ENCODE measurements at places on chromosomes 3 and 15. TPM values are rescaled to one million over a fixed set of nuclear protein-coding genes. Genes with fewer than 3 reads are reported as not detected.

Gene PATL2
- 8.8 TPM for total RNA-seq

Gene SH2D7
- total RNA-seq = not detected

Gene ROPN1
- total RNA-seq = not detected

Gene FOXB1
- total RNA-seq = not detected

Gene LRRC31
- total RNA-seq = not detected

Gene OXNAD1
- total RNA-seq = 22.0 TPM

Gene MFGE8
- total RNA-seq = 70.4 TPM

Gene GTF2E1
- total RNA-seq = 40.8 TPM

Gene MEIS2
- total RNA-seq = 31.0 TPM

Gene ATP10A
- total RNA-seq = 0.06 TPM

Gene KNG1
- not detected for total RNA-seq

GRCh38 chr15:96409215-96410138, 79.0 kb downstream of the NR2F2 start:
- no peak for DNase-seq

DNA sequence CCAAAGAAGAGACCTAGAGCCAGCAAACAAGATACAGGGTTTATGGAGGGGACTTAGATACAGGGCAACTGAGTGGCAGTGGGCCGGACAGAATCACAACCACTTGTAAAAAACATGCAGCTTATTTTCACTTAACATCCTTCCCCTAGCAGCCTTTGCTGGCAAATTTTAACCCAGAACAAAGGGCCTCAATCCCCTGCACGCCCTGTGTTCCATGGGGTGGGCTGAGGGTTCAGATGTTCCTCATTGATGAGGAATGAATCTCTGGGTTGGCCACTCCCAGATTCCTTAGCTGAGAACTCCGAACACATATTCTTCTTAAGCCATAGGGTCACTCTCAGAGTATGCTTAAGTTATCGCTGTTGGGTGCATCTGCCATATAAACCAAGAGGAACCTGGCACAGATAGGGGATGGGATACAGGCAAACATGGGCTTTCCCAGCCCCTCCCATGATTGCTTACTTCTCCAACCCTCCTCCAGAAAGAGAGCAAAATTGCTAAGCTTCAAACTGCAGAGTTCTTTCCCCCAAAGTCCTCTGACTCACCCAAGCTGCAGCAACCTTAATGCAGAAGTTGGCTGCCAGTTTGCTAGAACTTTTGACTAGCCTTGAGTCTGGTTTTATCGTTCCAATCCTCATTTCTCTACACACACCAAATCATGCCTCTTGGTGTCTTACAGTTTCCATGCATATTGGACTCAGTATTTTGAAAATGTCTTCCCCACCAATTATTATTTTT, 146.9 kb downstream of the CD47 start:
- DNase-seq = no peak

GRCh38 chr3:122094125-122094524, 39.0 kb downstream of the CD86 start:
- DNase-seq = no peak

DNA sequence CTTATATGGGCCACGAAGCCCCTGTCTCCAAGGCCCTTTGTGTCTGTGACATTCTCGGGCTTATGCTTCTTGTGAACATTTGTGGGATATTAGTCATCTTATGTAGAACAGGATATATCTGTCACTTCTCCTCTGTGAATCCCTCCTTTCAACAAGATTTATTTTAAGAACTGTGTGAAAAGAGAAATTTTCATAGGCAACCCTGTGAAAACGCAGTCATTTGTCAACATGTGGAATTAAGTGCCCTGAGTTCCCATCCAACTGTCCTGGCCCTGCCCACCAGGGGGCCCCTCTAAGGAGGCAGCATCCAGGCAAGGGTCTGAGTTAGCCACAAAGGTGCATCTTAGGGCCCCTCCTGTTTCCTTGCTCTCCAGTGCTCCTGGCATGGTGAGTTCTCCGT, 76.8 kb upstream of the CHRNA7 start:
- DNase-seq = no peak

GRCh38 chr15:31163769-31164572, 62.4 kb upstream of the TRPM1 start:
- DNase-seq = no peak

GRCh38 chr15:74790080-74790916, 8.4 kb downstream of the CSK start:
- DNase-seq = peak; percentile 75

DNA sequence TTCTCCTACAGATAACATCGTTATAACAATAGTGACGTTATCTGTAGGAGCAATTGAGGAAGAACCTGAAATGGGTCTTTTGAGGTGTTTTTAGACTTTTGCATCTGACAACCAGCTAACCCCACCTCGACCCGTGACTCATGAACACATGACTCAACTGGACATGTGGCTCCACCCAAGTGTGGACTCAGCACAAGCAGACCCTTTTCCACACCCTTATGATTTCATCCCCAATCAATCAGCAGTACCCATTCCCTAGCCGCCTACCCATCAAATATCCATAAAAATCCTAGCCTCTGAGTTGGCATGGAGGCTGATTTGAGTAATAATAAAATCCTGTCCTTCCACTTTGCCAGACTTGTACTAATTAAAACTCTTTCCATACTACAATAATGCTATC, 255.4 kb downstream of the ARPP21 start:
- no peak for DNase-seq

DNA sequence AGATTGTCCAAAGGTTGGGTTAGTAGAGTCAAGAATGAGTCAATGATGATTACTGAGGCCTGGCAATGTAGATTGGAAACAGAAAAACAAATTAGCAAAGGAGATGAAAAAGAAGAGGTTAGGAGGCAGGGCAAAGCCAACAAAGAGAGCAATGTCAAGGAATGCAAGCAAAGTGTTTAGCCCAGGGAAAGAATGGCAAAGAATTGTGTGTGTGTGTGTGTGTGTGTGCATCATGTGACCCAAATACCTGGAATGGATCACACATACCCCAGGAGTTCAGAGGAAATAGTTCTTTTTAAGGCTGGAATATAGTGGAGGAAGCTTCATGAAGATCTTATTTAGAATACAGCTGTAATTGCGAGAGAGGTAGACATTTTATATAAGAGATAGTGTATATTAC, 831.7 kb upstream of the ARPP21 start:
- DNase-seq = no peak

DNA sequence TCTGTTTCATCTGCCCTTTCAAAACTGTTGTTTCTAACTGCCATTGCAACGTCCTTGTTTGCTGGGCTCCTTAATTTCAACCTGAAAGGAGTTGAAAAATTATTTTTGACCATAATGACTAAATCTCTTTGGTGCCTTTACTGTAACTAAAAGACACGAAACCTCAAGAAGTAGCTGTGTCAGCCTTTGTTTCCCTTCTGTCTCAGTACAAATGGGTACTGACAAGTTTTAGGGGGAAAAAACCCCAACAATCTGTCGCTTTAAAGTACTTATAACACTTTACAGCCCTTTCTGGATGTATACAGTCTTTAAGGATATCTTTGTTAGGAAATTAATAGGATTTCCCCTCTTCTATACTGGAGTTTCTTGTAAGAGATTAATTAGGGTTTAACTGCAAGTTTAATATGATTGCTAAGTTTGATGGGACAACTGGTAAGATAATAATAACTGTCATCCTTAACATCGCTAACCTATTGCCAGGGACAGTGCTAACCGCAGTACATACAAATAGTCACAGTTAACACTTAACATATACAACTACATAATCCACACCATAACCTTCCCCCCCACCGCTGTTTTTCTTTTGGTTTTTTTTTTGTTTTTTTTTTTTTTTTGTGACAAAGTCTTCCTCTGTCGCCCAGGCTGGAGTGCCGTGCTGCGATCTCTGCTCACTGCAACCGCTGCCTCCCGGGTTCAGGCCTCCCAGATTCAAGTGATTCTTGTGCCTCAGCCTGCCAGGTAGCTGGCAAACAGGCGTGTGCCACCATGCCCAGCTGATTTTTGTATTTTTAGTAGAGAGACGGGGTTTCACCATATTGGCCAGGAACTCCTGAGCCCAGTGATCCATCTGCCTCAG, 1.7 kb downstream of the GXYLT2 start:
- DNase-seq = no peak

DNA sequence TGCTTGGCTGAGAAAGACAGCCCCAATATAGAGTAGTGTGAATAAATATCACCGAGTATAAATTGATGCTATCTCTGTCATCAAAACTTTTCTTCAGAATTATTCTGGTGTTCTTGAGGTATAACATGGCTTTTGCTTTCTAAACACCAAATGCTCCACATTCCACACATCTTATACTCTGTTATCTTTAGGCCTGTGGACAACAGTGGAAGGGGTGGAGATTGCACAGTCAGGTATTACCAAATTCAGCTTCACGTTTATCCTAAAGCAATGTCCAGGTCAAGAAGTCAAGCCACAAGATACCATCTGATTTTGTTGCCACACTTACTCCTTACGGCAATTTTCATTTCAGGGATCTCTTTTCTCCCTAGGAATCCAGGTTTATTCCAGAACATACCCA, 394.8 kb downstream of the SI start:
- no peak for DNase-seq

DNA sequence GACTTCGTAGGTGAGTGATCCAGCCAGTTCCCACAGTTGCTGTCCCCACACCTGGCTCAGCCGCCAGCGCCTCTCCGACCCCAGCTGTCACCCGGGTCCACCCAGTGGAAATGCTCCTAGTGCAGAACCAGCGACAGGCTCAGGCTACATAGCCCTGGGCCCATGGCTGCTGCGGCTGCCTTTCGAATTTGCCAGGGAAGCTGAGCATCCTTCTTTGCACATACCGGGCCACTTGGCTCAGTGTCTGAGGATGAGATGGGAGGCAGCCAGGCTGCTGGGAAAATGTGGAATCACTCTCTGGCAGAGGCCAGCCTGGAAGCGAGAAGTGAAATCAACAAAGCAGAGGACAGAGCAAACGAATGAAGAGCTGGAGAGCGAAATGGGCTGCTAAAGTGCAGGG, 80.1 kb downstream of the ST8SIA2 start:
- DNase-seq = no peak

DNA sequence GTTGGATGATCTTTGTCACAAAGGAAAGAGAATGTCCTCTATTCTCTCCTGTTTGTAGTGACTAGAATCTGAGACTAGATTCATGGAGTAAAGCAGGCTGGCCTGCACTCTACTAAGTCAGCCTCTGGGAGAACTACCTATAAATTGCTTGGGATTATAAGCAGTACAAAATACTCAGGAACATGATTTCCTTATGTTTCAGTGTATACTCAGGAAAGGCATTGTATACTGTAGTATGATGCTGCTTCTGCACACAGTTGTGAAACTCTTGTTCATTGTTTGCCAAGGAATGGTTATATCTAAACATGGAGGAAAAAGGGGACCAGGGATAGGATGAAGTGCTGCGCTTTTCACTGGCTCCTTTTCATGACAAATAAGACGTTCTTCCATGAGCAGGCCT, 49.2 kb downstream of the OXSR1 start:
- DNase-seq = no peak

DNA sequence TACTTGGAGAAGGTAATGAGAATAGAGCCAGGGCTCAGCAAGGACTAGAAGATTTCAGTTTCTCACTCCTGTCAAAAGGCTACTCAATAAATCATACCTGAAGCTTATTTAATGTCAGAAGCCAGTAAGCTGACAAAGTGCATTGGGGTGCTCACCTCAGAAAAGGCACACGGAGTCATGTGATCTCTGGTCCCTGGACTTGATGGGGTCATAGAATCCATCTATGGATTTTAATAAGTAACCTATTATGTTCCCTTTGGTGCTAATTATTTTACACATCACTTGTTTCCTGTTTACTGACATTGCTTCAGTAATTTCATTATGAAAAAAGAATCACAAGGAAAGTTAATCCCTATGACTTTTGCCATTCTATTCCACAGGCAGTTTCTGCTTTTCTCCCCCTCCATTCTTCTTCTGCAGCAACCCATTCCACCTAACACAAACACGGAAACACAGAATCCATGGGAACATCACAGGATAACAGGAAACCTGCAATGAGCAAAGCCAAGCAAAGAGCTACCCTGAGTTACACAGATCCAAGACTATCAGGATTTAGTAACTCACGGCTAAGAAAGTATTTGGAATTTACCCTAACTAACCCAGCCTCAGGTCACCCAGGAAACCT, 159.6 kb downstream of the MEIS2 start:
- no peak for DNase-seq

GRCh38 chr15:34013746-34014145, 25.3 kb downstream of the AVEN start:
- DNase-seq = no peak

GRCh38 chr3:45628746-45629145, 34.2 kb downstream of the LIMD1 start:
- no peak for DNase-seq

DNA sequence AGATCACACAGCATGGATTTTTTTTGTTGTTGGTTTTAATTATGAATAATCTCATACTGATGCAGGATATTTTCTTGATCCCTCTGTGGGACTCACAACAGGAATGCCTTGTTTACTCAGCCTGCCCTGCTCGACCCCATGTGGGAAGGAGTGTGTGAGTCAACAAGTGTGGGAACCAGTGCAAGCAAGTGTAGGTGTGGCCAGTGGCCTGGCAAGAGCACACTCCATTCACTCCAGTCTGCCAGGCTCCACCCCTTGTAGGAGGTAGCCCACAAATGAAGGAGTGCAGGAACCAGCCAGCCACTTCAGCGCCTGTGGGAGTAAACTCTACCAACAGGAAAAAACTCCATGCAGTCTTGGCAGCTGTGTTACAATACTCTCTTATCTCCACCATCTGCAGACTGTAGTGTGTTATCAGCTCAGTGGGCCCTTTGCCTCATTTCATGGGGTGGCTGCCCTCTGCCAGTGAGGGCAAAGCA, 393.6 kb downstream of the OTOL1 start:
- no peak for DNase-seq

DNA sequence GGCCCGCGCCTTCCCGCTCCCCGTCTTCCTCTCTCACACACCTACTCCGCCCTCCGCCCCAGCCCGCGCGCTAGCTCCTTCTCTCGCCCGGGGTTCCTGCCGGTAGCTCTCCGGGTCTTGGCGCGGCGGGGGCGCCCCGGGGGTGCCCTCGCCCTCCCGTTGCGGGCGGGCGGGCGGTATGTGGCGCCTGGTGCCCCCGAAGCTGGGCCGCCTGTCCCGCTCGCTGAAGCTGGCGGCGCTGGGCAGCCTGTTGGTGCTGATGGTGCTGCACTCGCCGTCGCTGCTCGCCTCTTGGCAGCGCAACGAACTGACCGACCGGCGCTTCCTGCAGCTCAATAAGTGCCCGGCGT, 507 bp downstream of the DIPK2A start:
- DNase-seq = no peak
